ENCODE measurements at places on chromosomes 4 and X. TPM values are rescaled to one million over a fixed set of nuclear protein-coding genes. Genes with fewer than 3 reads are reported as not detected.

Gene FDCSP
- total RNA-seq: not detected

Gene CXorf65
- not detected for total RNA-seq

Gene UGT8
- total RNA-seq: not detected

Gene DAPP1
- total RNA-seq: not detected

Gene CCKAR
- total RNA-seq: not detected

Gene RBM46
- total RNA-seq: not detected

Gene ANAPC10
- total RNA-seq: 25.5 TPM

Gene SLC2A9
- 0.92 TPM for total RNA-seq

Gene PABPC1L2B
- total RNA-seq: not detected

Gene DDIT4L
- 13.7 TPM for total RNA-seq

Gene STATH
- total RNA-seq: not detected

Gene ADH4
- total RNA-seq: not detected

Gene SMIM10L2A
- 0.28 TPM for total RNA-seq

Gene SERTM2
- not detected for total RNA-seq

Gene SLC9A7
- total RNA-seq: 35.6 TPM

Gene UCHL1
- total RNA-seq: 407 TPM

Gene GLRA3
- not detected for total RNA-seq

Gene ADH1B
- total RNA-seq: not detected

Gene GDPD2
- not detected for total RNA-seq

Gene SH3TC1
- total RNA-seq: 145 TPM

Gene ARMCX4
- 4.6 TPM for total RNA-seq

Gene FAT4
- 46.8 TPM for total RNA-seq

Gene MAGEA2
- total RNA-seq: not detected

Gene PDZD4
- 0.20 TPM for total RNA-seq

Gene C4orf36
- 0.40 TPM for total RNA-seq

Gene PABPC1L2A
- total RNA-seq: not detected

Gene ZFP42
- total RNA-seq: not detected

Gene IL13RA1
- 47.9 TPM for total RNA-seq

Gene CDX4
- not detected for total RNA-seq

Gene PAPSS1
- total RNA-seq: 116 TPM

Gene RTL5
- 0.53 TPM for total RNA-seq

Gene KLHL4
- 34.6 TPM for total RNA-seq

Gene GPC4
- total RNA-seq: not detected

All from pulmonary artery endothelial cell (primary cell).